ENCODE measurements at places on chromosomes 13 and 19.

GRCh38 chr19:57302020-57302465 lies 18.2 kb upstream of the ZNF543 start:
- DNase-seq: no peak

DNA sequence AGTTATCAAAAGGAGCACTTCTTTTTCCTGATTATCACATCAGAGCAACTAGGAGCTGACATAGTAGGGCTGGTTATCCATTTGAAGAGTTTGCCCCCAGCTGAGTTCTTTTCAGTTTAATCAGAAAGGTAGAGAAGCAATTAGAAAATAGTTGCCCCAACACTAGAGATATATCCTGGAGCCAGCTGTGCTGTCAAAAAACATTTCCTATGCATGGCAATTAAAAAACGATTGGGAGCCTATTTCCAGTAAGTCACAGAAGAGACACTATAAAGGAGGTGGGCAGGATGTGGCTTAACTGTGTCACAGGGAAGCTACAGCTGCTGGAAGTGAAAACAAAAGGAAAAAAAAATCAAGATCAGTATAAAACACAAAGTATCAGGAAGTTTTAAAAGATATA lies 155.7 kb upstream of the SLITRK1 start:
- DNase-seq: no peak

- DNase-seq: no peak
Observed at GRCh38 chr13:26605845-26606244, 48.4 kb downstream of the WASF3 start.

- no peak for DNase-seq
Observed at GRCh38 chr19:45123440-45123850, 30.5 kb downstream of the PPP1R37 start.

DNA sequence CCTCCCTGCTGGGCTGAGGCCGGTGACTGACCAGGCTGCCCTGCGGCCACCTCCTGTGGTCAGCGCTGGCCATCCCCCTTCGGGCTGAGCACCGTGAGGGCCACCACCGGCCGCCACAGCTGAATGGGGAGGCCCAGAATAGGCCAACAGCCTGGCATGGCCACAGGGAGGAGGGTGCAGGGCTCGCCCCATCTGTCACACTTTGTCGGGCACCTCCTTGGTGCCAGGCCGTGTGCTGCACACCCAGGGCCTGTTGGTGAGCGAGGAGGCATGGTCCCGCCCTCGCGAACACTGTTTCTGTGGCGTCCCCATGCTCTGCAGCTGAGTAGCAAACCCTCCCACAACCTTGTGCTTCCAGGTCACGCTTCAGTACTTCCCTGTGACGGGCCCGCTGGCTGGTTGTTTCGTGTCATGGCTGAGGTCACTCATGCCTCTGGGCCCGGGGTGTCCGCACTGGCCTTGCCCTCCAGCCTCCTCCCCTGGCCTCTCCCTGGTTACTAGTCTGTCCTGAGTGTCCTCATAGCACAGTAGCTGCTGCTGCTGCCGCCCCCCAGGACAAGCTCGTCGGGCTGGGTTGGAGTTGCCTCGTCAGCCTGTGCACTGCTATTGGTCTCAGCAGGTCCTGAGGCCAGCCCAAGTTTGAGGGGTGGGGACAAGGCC lies 15.2 kb downstream of the EPN1 start:
- no peak for DNase-seq

DNA sequence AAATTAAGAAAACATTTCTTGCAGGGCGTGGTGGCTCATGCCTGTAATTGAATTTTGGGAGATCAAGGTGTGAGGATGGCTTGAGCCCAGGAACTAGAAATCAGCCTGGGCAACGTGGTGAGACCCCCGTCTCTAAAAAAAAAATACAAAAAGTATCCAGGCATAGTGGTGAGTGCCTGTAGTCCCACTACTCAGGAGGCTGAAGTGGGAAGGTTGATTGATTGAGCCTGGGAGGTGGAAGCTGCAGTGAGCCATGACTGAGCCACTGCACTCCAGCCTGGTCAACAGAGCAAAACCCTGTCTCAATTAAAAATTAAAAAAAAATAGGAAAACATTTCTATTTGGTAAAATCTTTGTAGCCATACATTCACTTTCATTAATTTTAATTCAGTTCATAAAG lies 526.5 kb downstream of the PCDH9 start:
- no peak for DNase-seq

DNA sequence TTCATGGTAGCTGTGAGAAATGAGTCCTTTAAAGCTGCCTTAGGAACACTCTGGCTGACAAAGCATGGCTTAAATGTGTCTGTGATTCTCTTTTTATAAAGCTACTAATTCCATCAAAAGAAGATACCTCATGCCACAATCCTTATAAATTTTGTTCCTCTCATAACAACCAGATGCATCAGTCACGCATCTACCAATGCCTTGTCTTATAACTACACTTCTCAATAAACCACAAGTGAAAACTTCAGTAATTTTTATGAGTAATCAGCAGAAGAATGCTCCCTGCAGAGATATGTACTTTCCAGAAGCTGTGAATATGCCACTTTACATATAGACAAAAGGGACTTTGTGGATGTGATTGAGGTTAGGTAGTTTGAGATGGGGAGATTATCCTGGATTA lies 147.8 kb downstream of the SUCLA2 start:
- no peak for DNase-seq

DNA sequence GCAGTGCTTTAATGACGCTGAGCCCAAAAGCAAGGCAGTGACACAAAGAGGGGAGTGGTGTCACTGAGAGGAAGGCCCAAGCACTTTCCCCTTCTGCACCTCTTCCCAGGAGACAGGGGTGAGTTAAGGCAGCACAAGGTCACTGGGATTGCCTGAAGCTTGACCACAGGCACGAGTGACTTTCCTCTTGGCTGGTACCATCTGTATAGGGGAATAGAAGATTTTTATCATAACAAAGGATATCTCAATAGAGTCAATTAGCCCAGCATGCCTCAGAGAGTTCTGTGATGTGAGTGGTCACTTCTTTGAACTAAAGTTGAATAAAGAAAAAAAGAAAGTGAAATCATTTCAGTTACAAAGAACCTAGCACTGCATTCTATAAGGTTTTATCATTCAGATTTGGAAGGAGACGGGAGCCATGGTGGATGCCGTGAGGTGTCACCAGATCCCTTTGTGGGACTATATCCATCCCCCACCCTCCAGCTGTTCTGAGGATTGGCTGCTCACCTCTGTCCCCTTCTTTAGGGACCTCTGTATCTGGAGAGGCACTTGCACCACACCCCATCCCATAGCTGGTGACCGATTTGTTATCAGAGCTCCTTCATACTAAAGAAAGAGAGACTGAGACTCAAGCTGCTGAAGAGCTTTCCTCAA lies 291.2 kb downstream of the DCT start:
- DNase-seq: no peak

DNA sequence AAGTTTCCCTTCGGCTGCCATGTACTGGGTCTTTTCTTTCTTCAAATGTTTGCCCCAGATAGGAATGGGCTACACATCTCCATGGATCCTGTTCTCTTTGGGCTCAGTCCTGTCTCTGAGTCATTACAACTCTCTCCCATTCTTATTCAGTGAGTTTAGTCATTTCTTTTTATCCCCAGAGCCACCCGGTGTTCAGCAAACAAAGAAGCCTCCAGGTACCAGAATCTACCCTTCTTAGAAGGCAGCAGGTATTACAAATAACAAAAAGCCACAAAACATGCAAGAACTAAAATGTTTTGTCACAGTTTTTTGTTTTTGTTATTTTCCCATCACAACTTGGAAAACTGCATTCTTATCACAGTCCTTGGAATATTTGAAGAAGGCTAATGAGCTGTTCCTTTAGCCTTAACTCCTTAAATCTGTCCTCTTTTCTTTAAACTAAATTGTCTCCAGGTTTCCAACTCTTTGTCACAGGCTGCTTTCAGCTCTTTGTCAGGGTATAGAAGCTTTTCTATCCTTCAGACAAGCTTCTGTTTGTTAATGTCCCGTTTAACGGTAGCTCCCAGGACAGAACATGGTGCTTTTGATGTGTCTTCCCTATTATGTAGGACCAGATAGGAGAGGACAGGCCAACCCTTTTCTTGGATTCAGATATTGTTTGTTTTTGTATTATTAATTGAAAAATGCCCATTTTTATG lies 215.5 kb upstream of the HTR2A start:
- no peak for DNase-seq

DNA sequence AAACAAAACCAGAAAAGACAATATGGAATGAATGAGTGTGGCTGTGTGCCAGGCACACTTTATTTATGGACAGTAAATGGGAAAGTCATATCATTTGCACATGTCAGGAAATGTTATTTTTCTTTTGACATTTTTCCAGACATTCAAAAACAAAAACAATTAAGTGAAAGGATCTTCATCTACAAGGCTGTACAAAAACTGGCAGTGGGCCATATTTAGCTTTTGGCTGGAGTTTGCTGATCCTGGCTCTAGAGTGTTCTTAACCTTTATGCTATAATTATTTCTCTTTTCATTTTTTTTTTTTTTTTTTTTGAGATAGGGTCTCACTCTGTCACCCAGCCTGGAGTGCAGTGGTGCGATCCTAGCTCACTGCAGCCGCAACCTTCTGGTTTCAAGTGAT lies 6.5 kb upstream of the TNFSF9 start:
- no peak for DNase-seq

DNA sequence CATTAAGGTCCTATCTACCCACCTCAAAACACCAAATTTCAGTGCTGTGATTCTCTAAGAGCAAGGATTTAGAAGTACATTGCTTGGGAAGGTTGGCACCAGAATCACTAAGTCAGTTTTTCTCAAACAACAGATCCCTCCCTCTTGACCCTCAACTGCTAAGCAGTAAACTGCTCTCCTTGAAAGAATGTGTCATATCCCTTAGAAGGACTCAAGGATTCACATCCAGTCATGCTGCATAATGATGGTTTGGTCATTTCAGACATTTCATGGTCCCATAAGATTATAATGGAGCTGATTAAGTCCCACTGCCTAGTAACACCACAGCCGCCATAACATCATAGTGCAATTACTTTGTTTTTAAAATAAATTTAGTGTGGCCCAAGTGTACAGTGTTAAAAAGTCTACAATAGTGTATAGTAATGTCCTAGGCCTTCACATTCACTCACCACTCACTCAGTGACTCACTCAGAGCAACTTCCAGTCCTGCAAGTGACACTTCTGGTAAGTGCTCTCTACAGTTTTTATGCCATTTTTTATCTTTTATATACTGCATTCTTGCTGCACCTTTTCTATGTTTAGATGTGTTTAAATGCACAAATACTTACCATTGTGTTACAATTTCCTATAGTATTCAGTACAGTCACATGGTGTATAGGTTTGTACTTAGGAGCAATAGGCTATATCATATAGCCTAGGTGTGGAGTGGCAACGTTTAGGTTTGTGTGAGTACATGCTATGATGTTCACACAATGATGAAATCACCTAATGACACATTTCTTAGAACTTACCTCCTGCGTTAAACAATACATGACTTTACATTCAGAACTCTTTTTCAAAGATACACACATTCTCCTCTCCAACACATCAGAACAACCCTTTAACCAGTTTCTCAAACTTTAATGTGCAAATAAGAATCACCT lies 15.7 kb upstream of the CCDC169 start:
- no peak for DNase-seq

GRCh38 chr13:80486402-80486801 lies 145.5 kb upstream of the SPRY2 start:
- DNase-seq: no peak

- DNase-seq: no peak
Observed at GRCh38 chr13:44435919-44436510, 62.4 kb downstream of the SERP2 start.

GRCh38 chr13:38372820-38373383 lies 23.3 kb downstream of the UFM1 start:
- DNase-seq: no peak

DNA sequence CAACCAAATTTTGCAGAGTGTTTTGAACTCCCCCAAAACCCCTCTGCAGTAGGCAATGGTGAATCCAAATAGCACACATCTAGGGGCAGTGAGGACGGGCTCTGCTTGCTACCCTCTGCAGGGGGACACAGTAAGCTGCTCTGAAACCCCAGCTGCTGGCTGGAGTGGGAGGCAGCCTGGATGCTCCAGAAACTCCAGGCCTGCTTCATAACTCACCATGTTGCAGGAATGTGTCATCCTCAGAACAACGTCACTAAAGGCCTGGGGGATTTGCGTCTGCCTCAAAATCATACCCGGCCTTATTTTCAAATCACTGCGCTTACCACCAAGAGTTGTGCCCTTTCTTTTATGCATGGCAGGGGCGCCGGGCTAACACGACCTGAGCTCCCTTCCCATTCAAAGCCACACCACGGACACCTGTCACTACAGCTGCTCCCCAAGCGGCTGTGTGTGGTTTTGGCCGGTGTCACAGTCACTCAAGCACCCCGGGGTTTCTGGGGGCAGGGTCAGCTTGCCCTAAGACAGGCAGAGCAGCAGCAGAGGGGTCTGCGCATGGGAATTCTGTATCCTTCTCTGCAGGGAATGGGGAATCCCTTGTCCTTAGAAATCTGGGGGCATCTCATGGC lies 93.9 kb downstream of the TSHZ3 start:
- no peak for DNase-seq

DNA sequence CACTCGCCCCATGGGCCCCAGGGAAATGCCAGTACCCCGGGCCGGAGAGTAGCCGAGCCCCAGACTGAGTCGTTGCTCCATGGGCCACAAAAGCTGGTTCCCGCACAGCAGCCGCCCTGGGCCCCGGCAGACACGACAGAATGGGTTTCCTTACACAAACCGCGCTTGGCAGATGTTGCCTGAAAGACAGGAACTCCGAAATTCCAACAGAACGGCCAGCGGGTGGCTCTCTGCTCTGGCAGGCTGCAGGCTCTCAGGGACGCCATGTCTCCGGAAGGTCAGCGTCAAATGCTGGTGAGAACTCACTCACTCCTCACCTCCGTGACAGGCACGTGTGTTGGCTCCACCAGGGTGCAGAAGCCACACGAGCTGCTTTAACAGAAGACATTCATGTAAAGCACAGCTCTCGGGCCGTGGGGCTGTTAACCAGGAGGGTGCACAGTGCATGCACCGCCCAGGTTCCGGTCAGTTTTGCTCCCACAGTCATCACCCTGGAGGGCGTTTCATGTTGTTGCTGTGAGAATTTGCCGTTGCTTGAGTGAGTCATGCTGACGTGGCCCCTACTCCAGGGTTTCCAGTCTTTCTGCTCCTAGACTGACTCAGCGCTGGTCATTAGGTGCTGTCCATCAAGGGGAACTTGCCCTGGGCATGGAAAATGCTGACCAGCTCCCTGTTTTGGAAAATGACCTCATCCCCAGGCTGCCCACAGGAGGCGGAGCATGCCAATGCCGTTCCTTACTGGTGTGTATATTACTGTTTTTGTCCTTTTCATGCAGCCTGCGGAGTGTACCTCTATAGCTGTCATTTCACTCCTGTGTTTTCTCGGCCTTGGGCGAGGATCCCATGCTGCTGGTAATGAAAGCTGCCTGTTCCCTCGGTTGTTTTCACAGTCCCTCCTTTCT lies 44.8 kb downstream of the ANKRD10 start:
- DNase-seq: no peak

DNA sequence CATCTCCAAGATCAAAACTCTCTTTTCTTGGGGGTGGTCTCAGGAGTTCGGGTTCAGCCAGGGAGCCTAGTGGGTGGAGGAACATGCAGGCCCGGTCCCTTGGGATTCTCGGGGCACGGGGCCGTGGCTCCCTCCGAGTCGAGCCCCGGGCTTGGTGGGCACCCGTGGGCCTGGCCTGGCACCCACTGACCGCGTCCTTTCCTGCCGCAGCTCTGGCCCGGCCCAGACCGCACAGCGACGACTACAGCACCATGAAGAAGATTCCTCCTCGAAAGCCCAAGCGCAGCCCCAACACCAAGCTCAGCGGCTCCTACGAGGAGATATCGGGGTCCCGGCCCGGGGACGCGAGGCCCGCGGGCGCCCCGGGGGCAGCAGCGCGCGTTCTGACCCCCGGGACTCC lies 510.6 kb downstream of the MYO16 start:
- no peak for DNase-seq

GRCh38 chr19:31220540-31220939 lies 128.7 kb downstream of the TSHZ3 start:
- DNase-seq: no peak

GRCh38 chr13:27969082-27969865 lies at the start of gene CDX2:
Gene CDX2 (minus strand): TSS chr13:27969315. CDS start chr13:27969006, 309 bp downstream.
- DNase-seq: no peak
